Stimulated activated CD4-positive, alpha-beta T cell treated with anti-CD3 and anti-CD28 coated beads, Interleukin-4, amount 100 ng/mL, for 4 hours (primary cell): ENCODE measurements at places on chromosomes 1 and 21.
A peak's percentile ranks its signal among the peaks of the same experiment; 100 is the strongest.

DNA sequence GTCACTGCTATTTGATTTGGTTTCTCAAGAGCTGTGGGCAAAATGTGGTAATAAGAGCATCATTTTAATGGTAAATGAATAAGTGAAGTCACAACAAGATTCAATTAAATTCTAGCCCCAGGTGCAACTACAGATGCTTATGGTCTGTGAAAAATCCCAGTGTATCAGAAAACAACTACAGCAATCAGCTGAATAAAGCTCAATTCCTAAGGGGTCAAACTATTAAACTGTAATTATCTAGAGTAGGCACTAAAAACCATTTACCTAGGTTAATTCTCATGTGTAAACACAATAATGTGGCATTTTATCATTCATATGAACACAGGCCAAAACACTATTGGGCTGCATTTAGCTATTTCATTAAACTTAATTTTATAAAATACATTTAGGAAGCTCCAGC is 9.6 kb downstream of the TARBP1 start:
- DNase-seq, result no peak

GRCh38 chr21:45139473-45139872 is 65.1 kb downstream of the ADARB1 start:
- DNase-seq, result no peak

- DNase-seq, result peak; percentile 16
Observed at GRCh38 chr1:212368073-212368484, 46.6 kb downstream of the PACC1 start.

GRCh38 chr1:216923601-216924000 is 200.4 kb upstream of the ESRRG start:
- DNase-seq, result no peak

DNA sequence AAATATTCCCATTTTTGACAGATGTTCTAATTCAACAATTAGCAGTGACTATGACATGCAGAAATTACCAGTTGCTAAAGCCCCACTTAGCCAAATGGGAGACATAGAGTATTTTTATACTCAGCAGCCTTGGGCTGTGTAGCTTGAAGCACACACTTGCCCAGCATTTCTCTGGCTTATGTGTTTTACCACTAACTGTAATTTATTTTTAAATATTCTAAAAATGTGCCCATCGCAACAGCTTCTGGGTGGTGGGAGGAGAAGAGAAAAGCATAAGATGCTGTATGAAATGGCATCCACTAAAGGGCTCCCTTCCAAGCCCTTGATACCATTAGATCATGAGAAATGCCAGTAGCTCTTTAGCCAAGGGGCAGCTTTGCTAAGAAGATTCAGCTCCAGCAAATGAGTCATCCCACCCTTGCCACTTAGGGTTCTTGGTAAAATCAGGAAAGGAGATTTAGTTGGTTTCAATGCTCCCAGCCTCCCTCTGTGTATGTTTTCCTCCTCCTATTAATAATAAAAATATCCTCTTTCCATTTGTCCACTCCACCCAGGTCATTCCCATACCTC is 462.7 kb upstream of the DEPDC1 start:
- no peak for DNase-seq

DNA sequence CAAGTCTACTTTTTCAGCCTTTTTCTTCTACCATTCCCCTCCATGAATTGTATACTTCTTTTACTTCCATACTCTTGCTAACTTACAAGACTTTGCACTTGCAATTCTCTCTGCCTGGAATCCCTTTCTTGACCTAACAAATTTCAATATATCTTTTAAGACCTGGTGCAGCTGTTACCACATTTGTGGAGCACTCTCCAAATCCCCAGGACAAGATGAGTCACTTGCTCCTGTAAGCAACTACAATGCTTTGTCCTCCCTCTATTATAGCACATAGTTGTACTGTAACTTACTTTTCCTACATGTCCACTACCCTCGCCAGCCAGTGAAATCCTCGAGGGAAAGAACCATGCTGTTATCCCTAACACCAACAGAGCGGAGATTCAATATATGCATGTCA is 43.1 kb downstream of the WARS2 start:
- no peak for DNase-seq

DNA sequence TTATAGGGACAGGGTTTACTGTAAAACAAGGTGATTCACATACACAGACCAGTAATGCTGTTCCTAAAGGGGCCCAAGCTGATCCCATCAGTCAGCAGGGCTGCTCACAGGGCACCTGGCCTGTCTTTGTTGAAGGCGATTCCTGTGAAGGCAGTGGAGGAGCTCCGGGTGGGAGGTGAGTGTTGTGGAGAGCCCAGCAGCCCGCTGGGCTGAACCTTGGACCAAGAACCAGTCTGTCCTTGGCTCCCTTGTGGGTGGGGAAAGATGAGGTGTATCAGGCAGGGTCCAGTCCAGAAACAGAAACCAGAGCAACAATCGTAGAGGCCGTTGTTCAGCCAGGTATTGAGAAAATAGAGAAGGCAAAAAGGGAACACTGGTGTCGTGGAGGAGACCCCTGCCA is 12.5 kb downstream of the PDXK start:
- DNase-seq, result no peak

- DNase-seq, result no peak
Observed at GRCh38 chr1:103074224-103074623, 34.1 kb downstream of the COL11A1 start.

- no peak for DNase-seq
Observed at GRCh38 chr1:22208268-22208972, 65.5 kb upstream of the WNT4 start.

DNA sequence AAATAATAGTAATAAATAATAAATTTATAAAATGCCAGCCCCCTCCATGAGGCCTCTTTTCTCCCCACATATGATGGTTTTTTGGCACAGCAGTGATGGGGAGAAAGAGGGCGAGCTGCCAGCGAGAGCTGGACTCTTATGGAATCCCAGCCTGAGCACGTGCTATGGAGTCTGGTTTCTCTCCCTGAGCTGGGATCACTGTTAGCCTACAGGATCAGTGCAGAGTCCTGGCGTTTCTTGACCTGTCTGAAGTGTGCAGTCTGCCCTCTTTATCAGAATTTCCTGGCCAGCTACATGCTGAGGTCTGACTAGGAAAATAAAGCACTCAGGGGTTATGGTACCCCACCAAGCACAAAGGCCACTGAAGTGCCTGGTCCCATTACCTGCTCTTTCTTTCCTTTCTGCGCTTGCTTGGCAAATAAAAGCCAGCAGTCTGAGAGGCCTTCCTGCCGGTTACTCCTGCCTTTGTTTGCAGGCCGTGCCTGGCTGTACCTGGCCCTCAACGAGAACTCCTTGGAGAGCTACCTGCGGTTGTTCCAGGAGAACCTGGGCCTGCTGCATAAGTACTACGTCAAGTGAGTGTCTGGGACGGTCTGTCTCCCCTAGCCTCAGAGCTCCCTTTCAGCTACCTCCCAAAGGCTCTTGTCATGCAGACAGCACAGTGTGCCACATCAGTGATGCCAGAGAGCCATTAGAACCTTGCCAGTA is 18.5 kb upstream of the SLC25A34 start:
- DNase-seq, result no peak

DNA sequence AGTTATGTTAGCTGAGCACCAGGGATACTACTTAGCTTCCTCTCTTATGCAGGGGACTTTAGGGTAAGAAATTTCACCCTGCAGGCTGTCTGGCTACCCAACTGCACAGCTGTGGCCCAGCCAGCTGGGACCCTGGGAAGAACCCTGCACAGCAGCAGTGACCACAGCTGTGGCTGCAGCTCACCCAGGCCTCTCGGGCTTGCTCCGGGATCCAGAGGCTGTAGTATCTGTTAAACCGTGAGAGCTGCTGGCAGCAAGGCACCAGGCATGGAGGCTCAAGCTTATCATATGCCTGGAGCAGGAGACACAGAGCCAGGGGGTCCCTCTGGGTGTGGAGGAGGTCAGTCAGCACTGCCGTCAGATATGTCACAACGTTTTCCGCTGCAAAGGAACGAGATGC is 40.3 kb downstream of the URB1 start:
- DNase-seq, result no peak

GRCh38 chr1:157154940-157155514 is 16.8 kb upstream of the ETV3 start:
- no peak for DNase-seq

DNA sequence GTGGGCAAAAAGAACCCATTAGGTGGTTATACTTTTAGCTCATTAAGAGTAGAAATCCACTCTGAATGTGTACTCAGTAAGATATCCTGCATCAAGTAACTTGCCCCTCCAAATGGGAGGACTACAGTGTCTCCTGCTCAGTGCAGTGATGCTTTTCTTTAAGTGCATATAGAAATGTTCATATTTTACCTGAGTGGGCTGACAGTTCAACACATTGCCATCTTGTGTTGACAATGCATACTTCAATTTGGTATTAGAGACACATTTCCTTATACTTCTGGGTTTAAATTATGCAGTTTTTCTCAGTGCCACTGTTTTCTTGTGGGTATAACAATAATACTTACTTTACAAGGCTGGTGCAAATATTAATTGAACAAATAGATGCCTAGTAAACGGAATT is 318.6 kb upstream of the TMPRSS15 start:
- no peak for DNase-seq

DNA sequence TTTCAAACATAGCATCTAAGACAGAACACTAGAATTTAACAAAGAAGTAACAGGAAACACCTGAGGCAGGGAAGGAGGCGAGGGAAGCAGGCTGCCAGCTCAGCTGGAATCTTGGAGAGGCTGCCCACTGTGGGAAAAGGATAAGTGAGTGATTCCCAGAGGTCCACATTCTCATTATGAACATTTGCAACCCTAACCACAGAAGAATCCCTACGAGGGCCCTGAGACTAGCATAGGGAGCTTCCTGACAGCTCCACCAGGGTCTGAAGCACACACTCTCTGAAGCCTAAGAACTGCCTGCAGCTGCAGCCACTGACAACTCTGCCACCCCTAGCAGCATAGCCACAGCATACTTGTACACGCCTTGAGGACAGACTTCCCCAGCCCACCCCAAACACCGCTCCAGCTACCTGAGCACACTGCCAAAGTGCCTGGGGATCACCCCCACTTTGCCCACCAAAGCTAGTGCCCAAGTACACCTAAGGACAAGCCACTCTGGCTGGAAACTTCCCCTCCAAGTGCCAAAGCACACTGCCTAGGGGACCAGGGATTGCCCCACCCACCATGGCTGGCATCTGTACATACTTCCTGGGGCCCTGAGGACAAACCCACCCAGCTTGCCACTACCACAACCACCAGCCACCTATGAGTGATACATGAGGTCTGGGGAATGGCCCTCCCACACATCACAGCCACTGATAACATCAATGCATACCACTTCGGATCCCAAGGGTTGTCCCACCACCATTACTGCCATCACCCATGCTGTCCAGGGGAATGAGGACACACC is 76.6 kb upstream of the GUCA2A start:
- no peak for DNase-seq

DNA sequence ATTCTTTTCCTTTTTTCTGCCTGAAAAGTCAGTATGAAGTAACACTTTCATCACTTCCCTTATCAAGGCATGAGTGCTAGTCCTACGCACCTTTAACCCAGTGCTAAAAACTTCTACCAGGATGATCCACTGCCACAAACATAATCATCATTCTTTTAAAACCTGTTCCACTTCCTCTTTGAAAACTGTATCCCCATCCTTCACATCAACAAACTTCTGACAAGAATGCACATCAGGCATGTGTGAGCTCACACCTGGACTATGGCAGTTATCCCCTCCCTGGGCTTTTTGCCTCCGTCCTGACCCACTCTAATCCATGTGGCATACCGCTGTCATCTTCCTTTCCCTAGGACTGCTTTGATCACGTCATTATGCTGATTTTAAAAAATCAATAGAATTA is 70.2 kb downstream of the ESRRG start:
- DNase-seq, result no peak

GRCh38 chr1:114986286-114986685 is 43.3 kb upstream of the TSHB start:
- no peak for DNase-seq

DNA sequence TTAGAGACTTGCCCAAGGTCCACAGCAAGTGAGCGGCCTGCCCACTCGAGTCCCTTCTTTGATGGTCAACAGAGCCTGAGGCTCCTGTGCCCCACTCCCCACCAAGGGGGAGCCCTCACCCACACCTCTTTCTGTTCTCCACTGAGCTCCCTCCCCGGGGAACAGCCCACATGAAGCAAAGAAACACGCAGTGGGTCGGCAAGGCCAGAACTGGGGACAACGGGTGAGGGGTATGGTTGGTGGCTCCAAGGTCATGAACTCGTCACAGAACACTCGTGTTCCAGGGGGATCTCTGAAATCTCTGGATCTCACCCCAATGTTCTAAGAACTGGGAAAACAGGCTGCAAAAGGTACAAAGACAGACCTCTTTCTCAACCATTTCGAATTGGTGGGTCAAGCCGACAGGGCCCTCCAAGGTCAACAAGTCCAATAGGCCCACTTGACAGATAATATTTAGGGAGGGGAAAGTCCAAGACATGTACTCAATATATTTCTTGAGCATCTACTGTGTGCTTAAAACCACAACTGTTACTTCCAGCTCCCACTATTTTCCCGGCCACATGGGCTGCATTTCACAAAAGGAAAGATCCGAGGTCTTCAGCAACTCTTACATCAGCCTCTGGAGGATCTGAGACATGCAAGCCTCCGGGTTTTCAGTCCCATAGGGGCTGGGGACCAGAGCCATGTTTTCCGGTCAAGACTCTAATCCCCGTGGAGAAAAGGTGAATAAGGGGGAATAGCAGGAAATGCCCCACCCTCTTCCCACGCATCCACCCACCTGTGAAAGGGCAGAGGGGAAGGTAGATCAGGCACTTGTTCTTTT is 1.1 kb upstream of the RAP1GAP start:
- no peak for DNase-seq

DNA sequence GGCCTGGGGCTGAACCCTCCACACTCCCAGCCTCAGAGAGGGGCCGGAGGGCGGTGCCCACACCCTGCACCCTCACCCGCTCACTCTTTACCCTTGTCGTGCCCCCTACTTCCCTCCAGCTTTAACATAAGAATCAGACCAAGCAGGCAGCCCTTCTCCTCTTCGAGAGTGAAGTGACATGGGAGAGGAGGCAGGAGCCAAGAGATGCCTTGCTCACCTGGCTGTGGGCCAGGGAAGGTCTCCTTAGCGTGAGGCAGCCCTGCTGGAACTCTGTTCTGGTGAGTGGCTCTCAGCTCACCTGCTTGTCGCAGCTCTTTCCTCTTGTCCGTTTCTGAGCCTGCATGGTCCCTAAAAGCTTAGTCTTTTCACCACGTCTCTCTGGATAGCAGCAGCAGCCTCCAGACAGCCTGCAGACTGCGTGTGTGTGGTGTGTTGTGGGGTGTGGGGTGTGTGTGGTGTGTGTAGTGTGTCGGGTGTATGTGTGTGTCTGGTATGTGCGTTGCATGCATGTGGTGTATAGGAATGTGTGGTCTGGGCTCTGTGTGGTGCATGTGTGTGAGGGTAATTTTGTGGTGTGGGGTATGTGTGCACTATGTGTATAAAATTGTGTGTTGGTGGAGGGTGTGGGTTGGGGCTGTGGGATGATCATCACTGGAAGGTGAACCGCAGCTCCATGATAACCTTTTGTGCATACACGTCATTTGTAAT is 86.7 kb downstream of the CCDC185 start:
- no peak for DNase-seq

DNA sequence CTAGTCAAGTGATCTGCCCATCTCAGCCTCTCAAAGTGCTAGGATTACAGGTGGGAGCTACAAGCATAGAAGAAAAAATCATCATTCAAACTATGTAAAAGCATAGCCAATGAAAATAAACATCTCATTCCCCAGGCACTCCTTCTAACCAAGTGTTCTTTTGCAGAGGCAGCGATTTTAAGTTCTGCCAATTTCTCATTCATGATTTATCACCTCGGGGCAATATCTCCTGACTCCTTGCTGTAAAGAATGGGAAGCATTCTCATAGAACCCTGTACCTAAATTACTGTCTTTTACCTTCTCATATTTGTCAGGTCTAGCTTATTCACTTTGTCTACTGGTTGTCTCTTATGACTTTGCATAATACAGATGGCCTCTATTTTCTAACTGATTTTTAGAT is 32.5 kb upstream of the IVNS1ABP start:
- no peak for DNase-seq

- DNase-seq, result no peak
Observed at GRCh38 chr1:19319196-19319595, 7.1 kb downstream of the SLC66A1 start.
